ENCODE measurements at places on chromosomes 3 and 15. TPM values are rescaled to one million over a fixed set of nuclear protein-coding genes. Genes with fewer than 3 reads are reported as not detected.

FRMD5 gene
- total RNA-seq = 0.15 TPM

CERS3 gene
- 131 TPM for total RNA-seq

RBMS3 gene
- total RNA-seq = 7.3 TPM

AP3B2 gene
- total RNA-seq = 6.2 TPM

TMIE gene
- total RNA-seq = 0.46 TPM

RLBP1 gene
- not detected for total RNA-seq

NEIL1 gene
- total RNA-seq = 20.0 TPM

LINGO1 gene
- total RNA-seq = 2.4 TPM

KCNAB1 gene
- total RNA-seq = 1.6 TPM

FGF12 gene
- not detected for total RNA-seq

SLC28A2 gene
- not detected for total RNA-seq

SPESP1 gene
- 15.5 TPM for total RNA-seq
